ENCODE measurements at places on chromosomes 16 and 17. TPM values are rescaled to one million over a fixed set of nuclear protein-coding genes. Genes with fewer than 3 reads are reported as not detected.

Gene AKAP10
- total RNA-seq: 25.9 TPM

DNA sequence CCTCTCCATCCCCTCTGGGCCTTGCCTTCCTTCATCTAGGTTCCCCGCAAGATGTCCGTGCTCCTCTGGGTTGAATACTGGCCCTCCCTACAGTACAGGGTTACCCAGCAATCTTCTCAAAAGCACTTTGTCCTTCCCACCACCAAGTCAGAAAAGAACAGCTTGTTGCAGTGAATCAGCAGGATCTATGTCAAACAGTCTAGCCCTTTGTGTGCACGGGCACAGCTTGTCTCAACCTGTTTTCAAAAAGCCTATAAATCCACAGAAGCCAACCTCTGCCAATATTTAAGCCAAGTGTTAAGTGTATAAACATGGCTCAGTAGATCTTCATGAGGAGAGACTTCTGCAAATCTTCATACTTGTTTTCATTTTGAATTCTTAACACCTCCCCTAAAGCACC lies 25.2 kb downstream of the C17orf67 start:
- no peak for DNase-seq

DNA sequence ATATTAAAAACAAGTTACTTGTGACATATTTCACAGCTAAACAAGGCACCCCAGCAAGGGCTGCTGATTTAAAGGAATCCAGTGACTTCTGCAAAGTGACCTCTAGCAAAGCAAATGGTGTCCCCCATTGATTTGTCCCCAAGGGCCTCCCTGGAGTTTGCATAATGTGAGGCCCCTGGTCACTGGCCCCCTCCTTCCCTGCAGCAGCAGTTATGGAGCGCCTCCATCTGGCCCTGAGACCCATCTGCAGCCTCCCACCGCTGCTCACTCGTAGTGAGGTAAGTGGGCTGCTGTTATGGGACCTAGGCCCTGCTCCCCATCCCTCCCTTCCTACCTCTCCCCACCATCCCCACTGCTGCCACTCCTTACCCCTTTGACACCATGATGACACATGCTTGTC lies 19.6 kb upstream of the EEF2K start:
- peak; percentile 85 for DNase-seq

GRCh38 chr16:64449506-64449905 lies 672.4 kb downstream of the CDH11 start:
- no peak for DNase-seq

Gene CACNG1
- total RNA-seq: not detected

Gene KRT23
- not detected for total RNA-seq

Gene CPNE7
- 18.4 TPM for total RNA-seq

Gene TTLL6
- 1.9 TPM for total RNA-seq

Gene ITGAD
- total RNA-seq: not detected

Gene DHRS7C
- total RNA-seq: not detected

GRCh38 chr17:7910281-7910680 lies 5.8 kb downstream of the RNF227 start:
- DNase-seq: no peak

GRCh38 chr17:63962298-63962744 lies 10.4 kb downstream of the SCN4A start:
- DNase-seq: no peak

- DNase-seq: no peak
These were observed 30.3 kb upstream of the MYO15B start for GRCh38 chr17:75557075-75557851.

DNA sequence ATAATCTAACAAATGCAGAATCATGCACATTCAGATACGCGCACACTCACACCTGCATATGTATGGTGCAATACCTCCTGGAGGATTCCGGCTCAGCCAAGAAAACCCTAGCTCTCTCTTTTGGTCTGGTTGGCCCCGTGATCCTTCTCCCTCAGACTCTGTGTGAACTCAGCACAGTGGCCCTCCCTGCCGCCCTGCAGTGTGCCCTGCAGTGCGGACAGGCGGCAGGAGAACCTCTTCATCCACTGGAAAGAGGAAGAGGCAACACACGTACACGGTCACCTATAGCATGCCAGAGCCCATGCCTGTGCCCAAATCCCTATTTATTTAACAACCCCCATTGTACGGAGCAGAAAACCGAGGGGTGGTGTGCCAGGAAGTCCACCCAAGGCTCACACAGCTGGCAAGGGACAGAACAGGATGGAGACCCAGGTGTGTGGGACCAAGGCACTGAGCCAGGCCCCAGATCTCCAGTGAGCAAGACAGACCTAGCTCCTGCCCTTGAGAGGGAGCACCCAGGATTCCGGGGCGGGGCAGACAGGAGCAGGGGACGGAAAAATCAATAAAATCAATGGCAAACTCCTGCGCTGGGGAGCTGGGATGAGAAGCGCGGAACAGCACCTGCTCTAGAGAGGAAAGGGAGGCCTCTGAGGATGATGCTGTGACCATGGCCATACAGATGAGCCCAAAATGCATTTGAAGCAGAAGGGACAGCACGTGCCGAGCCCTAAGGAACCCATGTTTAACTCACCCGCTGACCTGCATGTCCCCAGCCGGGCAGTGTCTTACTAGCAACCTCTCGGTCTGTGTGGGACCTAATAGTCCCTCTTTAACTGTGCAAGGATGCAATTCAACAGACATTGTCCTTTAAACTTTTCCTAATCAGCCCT lies 54.7 kb upstream of the CIBAR2 start:
- DNase-seq: no peak

- no peak for DNase-seq
These were observed 17.4 kb downstream of the RPA1 start for GRCh38 chr17:1847191-1847590.

Gene SALL1
- total RNA-seq: 22.7 TPM

DNA sequence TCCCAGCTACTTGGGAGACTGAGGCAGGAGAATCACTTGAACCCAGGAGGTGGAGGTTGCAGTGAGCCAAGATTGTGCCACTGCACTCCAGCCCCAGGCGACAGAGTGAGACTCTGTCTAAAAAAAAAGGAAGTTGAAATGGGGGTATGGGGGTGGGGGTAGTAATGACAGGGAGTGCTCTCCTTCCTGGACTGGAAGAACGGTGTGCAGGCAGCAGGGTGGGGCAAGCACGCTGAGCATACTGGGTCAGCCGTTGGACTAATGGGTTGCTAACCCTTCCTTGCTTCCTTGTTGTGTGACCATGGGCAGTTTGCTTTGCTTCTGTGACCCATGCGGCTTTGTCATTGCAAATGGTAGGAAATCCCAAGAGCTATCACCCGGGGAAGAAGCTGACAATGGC lies 16.5 kb downstream of the KATNIP start:
- DNase-seq: no peak

- DNase-seq: no peak
These were observed 20.2 kb upstream of the RBFOX3 start for GRCh38 chr17:79630821-79631639.

Gene TIGD7
- total RNA-seq: 8.5 TPM

- no peak for DNase-seq
These were observed 64.5 kb downstream of the BANP start for GRCh38 chr16:88015806-88016140.

Gene KRT15
- 0.03 TPM for total RNA-seq

DNA sequence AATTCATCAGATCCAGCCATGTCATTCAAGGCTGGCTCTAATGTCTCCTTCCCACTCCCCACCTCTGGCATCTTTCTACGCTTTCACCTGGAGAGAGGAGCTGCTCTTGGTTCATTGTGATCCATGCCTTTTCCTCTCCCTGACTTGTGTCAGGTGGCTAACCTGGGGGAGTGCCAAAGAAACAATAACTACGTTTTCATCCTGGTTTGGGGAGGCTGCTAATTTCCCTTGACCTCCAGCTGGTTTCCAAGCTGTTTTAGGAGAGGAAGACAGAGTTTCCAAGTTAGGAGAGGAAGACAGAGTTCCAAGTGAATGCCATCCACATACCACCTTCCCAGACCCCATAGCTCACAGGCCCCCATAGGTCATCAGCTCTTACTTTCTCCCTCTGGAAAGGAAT lies 40.0 kb upstream of the HLF start:
- DNase-seq: no peak

DNA sequence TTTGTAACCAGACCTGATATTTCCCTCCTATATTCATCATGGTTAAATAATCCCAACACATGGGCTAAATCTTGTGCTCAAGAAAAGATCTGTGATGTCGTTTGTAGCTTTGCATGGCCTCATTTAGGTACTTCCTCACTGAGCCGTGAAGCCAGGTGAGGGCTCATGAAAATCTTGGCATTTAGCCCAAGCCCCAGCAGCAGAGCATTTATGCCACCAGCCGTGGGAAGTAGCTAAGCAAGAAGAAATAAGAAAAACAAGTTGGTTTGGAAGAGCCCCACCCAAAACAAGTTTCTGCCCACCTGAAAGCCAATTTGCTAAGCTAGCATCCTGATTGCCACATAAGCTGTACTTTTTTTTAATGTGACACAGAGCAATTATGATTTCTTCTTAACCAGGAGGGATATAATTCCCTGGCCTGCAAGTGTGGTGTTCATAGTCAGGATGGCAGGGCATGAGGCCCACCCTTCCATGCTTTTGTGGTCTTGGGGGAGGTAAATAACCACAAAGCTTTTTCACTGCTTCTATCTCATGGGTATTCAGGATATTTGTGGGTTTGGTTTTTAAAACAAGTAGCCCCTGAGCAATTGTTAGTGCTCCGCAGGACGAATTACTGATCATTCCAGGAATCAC lies 10.5 kb downstream of the TMIGD1 start:
- DNase-seq: no peak

- DNase-seq: no peak
These were observed 14.6 kb downstream of the SREBF1 start for GRCh38 chr17:17822189-17822588.

DNA sequence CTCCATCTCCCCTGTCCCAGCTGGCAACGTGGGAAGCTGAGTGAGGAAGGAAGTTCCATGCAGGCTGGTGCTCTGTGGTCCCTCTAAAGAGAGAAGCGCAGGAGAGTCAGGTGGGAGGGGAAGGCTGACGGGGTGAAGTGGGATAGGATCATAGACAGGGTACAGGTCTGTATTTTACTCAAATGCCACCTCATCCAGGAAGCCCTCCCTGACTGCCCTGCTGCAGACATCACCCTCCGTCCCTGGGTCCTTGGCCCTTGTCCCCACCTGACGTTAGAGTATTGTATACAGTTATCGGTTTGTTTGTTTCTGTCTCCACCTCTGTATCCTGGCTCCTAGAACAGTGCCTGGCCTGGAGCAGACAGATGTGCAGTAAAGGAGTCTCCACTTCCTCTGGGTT lies 11.7 kb downstream of the CANT1 start:
- no peak for DNase-seq

Measured in GM23338 (cell line).